Tibial nerve (tissue), 4 donors: ENCODE measurements at places on chromosomes 2 and 18.

- DNase-seq, result no peak
Observed at GRCh38 chr2:25420820-25421237, 79.1 kb upstream of the DNMT3A start.

DNA sequence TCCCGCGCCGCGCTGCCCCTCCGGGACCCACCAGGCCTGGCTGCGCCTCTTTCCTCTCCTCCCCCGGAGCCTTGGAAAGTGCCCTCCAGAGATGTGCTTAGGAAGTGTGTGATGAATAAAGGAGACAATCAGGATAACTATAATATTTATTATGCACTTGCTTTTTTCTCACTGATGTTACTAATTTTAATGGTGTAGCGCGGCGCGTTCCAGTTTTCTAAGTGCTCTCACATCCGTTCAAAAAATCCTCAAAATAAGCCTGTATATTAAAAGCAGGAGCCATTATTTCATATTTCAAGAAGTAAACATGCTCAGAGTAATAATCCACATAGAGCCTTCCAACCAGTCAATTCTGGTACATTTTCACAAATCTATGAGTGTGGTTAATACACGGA, 941 bp upstream of the MPPE1 start:
- no peak for DNase-seq

- DNase-seq, result no peak
Observed at GRCh38 chr2:196205881-196206435, 34.6 kb upstream of the STK17B start.

GRCh38 chr2:226130192-226130591, 669.4 kb downstream of the IRS1 start:
- no peak for DNase-seq

GRCh38 chr2:239182981-239183791, 217.6 kb downstream of the HDAC4 start:
- DNase-seq, result no peak

DNA sequence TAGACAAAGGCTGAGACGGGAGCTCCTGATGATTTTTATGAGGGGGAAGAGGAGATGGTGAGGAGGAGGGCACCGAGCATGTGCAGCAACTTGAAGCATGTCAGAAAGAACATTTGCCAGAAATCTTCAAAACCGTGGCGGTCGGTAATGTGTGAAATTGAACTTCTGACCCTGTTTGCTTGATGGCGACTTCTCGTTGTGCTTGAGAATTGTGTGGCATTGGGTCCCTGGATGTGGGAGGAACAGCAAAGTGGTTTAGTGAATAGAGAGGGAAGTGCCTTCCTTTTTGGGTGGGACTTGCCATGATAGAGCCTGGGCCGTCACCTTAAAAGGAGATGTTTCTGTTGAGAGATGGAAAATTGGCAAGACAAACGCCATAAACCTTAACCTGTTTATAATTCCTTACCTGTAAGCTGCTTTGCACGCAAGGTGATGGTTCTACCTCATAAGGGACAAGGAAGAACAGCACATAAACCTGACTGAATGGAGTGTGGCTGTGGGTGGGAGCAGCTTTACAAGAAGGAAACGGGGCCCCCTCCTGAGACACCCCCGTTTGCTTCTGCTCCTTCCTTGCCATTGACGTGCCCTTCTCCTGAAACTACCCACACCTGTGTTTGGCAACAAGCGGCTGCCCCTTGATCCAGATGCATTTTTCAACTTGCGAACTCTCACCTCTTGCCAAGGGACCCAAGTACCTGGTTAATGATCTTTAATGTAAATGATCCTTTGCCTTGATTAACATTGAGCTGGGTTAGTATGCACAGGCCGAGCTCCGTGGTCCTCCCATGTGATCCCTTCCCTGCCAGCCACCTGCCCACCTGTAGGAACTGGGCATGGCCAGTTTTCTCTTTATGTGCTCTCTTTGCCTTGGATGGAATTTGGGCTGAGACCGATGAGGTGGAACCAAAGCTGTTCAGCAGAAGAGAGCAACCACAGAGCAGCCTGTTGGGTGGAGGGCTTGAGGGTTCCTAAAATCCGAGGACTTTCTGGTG, 153.2 kb downstream of the NEDD4L start:
- DNase-seq, result no peak

GRCh38 chr2:167478196-167478595, 589.9 kb downstream of the XIRP2 start:
- DNase-seq, result no peak

GRCh38 chr2:36528766-36529392, 69.1 kb downstream of the FEZ2 start:
- no peak for DNase-seq

- DNase-seq, result no peak
Observed at GRCh38 chr18:77557046-77557587, 307.5 kb downstream of the GALR1 start.

- no peak for DNase-seq
Observed at GRCh38 chr2:54574107-54574859, 118.2 kb downstream of the SPTBN1 start.

DNA sequence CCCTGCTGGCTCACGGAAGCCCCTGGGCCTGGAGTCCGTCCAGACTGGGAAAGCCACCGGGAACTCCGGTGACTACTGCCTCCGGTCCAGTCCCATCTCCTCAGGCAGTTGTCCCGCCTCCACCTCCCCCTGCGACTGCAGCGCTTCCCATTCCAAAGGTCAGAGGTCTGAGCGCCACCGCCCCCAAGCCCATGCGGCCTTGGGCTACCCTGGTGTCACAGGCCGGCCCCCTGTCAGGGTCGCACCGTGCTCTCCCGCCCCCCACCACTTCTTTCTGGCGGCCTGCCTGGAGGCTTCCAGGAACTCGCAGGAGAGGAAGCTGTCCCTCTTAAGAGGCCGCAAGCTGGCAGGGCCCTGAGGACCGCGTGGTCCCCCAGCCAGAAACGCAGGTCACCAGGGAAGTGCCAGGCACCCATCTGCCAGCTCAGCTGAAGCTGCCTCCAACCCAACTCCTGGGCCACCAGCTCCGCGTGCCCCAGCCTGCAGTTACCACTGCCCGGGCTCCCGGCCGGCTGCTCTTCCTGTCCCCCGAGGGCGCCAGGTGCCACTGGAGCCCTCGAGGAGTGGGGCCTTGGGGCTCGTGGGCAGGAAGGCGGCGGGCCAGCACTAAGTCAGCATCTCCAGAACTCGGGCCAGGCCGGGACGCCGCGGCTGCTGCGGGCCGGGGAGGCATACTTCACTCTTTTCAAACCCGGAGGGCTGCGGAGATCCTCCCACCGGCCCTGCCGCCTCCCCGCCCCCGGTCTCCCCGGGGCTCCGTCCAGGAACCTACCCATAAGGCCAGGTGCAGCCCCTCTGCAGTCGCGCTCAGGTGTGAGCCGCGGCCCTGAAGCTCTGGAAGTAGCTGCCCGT, 83.3 kb upstream of the POMC start:
- no peak for DNase-seq

DNA sequence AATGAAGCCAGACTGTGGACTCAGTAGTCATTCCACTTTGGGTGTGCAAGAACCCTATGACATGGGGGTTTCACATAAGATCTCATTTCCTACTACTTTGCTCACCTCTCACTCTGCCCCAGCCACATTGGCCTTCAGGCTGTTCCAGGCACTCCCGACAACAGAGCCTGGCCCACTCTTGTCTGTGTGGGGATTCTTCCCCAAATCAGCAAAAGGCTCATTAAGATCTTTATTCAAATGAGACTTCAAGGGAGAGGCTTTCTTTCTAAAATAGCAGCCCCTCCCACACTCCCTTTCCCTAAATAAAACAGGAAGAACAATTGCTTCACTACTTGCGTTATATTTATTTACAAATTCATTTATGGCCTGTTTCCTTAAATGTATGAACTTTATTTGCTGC, 3.5 kb upstream of the CDC42EP3 start:
- DNase-seq, result no peak

- DNase-seq, result no peak
Observed at GRCh38 chr18:14979875-14980274, 231.9 kb downstream of the ANKRD30B start.

GRCh38 chr2:6973895-6974545, 56.8 kb downstream of the RNF144A start:
- DNase-seq, result no peak

DNA sequence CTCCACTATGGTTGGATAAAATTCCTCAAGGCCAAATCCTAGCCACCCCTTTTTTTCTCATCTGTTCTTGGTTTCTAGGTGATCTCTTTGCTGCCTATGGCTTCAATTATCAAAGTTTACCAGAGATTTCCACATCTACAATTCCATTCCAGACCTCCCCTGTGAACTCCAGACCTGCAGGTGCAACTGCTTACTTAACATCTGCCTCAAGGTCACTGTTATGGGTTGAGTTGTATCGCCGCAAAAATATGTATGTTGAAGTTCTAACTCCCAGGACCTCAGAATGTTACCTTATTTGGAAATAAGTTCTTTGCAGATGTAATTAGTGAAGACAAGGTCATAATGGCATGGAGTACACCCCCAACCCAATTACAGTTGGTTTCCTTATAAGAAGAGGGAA, 60.4 kb upstream of the SOS1 start:
- no peak for DNase-seq

GRCh38 chr2:190519975-190520767, 14.4 kb downstream of the NEMP2 start:
- no peak for DNase-seq

GRCh38 chr18:77784759-77785379, 535.2 kb downstream of the GALR1 start:
- DNase-seq, result no peak

- no peak for DNase-seq
Observed at GRCh38 chr2:132415915-132416722, 486 bp upstream of the GPR39 start.

DNA sequence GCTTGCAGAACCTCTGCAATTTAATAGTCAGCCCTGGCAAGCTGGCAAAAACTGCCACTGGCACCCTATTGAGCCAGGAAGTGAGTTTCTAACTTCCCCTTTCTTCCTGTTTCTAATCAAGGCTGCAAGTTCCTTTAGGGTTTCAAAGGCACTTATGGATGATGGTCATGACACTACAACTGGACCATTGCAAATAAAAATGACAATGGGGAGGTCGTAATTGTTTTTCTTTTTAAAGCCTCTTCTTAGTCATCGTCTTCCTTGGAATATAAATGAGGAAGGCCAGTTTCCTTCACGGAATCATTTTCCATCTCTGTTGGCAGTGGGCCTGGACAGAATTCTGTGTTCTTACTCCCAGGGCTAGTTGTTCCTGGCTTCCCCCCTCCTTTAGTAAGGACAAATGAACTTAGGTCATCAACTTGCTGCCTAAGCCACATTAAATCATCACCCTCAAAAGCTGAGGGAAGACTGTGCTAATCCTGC, 35.8 kb downstream of the SH3RF3 start:
- peak; percentile 62 for DNase-seq

DNA sequence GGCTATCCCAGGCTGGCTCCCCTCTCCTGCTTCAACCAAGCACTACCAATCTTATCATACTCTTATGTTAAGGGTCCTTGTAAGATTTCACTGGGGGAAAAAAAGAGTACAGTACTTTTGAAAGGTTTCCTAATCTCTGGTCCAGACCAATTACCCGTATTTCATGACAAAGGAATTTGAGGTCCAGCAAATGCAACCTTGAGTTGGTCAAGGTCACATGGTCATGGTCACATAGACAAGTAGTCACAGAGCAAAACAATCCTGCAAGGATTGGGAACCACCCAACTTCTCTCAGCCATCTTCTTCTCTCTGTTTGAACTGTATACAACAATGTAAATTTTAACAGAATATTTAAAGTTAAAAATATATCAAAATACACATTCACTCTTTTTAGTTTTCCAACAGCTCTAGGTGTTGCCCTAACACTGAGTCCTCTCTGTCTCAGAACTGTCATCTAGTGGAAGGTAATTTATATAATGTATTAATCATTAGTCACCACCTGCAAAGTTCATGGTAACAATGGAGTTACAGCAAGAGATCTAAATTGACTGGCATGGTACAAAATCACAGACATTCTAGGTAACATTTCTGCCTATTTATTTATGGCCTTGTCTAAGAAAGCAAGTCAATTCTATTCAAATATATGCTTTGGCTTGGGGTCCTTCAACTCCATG, 21.5 kb downstream of the DTNB start:
- no peak for DNase-seq

GRCh38 chr2:162768656-162769055, 69.9 kb downstream of the KCNH7 start:
- DNase-seq, result no peak

- no peak for DNase-seq
Observed at GRCh38 chr2:62382122-62382521, 123.9 kb downstream of the TMEM17 start.

- DNase-seq, result no peak
Observed at GRCh38 chr2:189115126-189115525, 64.4 kb downstream of the COL5A2 start.

DNA sequence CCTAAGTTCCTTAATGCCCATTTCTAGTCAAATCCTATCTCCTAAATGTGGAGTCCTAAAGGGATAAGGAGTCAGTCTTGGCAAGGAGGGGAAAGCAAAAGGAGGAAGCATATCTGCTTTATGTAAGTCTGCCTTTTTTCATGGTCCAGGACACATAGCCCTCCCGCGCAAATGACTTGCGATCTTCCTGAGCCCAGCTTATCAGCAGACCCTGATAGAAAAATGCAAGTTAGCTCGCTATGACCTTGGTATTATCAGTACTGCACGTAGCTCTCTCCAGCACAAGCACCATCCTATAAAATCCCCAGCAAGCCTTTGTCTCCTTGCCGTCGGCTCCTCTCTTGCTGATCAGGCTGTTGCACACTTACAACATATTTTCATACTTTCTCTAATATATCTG, 281.4 kb upstream of the KCNH7 start:
- no peak for DNase-seq

- DNase-seq, result no peak
Observed at GRCh38 chr2:85875350-85876050, 13.3 kb downstream of the ST3GAL5 start.

DNA sequence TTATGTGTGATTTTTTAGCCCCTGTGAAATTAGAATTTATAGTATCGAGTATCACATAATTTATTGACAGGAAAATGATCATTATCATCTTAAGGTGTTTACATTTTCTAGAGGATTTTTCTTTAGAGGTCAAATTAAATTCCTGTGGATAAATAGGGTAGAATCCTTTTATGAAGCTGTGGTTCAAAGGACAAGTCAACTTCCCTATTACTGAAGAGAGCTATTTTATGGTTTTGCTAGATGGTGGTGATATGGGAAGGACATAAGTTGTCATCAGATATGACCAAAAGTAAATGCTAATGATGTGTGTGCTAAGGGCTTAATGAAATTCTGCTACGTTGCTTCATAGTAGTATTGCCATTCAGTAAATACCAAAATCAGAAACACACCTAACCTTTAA, 80.1 kb downstream of the EML4 start:
- DNase-seq, result no peak

- no peak for DNase-seq
Observed at GRCh38 chr2:150706561-150706960, 219.1 kb upstream of the RND3 start.
